BJ (cell line): ENCODE measurements at places on chromosomes 1 and 21.

DNA sequence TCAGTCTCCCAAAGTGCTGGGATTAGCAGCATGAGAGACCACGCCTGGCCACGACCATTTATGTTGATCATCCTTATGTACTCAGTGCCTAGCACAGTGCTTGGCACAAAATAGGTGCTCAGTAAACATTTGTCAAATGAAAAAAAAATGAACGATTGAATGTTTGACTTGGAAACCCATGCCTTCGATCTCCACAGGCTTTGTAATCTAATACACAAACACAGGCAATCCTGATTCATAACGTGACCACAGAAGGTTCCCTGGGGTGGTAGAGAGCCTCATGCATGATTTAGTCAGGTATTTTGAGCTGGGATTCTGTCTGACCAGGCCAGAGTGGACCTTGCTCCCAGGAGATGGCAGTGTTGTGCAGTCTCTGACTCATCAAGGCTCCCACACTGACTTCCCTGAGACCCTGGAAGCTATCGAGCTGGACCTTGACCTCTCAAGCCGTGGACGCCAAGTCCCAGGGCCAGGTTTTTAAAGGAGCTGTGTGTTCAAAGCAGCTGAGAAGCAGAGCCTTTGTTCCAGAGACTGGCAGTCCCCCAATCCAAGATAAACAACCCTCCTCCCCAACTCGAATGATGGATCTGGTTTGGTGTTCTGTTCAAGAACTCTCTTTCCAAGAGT is 81.1 kb downstream of the PGM1 start:
- no peak for DNase-seq

GRCh38 chr1:15381805-15382204 is 27.9 kb upstream of the EFHD2 start:
- DNase-seq = no peak

GRCh38 chr1:227391211-227391610 is 72.9 kb upstream of the CDC42BPA start:
- DNase-seq = no peak

DNA sequence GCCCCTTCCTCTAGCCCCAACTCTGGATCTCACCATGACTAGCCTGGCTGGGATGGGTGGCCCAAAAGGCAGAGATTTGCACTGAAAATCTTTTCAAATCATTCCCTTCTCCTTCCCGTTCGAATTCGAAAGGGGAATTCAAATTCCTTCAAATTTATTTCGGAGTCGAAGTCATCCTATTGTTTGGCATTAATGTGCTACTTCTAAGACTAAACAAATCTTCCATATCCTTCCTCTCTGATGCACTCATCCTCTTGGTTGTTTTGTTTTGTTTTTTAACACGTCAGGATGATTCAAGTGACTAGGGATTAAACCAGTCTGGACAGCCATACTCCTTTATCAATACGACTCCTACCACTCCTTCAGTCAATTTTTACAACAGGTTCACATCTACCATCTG is 95.5 kb upstream of the SGIP1 start:
- no peak for DNase-seq

DNA sequence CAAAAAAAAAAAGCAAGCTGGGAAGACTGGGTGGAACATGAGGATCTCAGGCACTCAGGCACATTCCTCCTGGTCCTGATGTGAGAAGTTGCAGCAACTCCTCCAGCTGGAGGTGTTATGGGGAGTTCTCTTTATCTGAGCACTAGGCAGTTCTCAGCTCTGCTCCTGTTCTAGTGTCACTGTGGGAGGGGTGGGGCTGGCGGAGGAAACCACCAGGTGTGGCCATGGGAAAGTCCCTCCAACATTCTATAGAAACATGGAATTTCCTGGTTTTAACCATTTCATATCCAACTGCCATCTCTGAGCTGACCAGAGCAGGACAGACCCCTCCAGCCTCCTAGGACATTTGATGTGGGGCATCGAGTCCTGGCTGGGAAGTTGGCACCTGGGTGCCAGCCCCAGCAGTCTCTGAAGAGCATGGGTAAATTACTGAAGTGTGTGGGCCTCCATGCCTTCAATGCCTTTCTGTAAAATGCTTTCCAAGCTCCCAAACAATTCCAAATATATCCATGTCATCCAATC is 804 bp upstream of the IKBKE start:
- DNase-seq = no peak

- no peak for DNase-seq
Observed at GRCh38 chr1:44120398-44120949, 1.9 kb downstream of the KLF17 start.

GRCh38 chr1:155691992-155692528 is 3.2 kb downstream of the DAP3 start:
- no peak for DNase-seq

DNA sequence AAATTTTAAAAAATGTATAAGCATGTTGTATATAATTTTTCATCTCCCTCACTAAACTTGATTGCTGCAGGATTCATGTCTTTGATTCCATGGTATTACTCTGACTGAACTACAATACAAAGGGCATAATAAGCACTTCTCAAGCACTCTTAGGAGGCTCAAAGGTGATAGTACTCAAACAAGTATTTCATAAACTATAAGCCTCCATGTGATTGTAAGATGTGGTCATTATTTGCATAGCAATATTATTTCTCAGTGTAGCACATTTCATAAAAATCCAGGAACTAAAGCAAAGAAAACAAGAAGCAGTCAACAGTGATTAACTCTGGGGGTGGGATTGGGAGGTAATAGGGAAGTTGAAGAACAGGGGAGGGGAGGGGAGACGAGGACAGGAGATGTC is 106.2 kb upstream of the DPT start:
- no peak for DNase-seq

GRCh38 chr1:200737647-200738291 is 924 bp upstream of the CAMSAP2 start:
- no peak for DNase-seq

- no peak for DNase-seq
Observed at GRCh38 chr1:61253059-61253735, 170.8 kb downstream of the NFIA start.

DNA sequence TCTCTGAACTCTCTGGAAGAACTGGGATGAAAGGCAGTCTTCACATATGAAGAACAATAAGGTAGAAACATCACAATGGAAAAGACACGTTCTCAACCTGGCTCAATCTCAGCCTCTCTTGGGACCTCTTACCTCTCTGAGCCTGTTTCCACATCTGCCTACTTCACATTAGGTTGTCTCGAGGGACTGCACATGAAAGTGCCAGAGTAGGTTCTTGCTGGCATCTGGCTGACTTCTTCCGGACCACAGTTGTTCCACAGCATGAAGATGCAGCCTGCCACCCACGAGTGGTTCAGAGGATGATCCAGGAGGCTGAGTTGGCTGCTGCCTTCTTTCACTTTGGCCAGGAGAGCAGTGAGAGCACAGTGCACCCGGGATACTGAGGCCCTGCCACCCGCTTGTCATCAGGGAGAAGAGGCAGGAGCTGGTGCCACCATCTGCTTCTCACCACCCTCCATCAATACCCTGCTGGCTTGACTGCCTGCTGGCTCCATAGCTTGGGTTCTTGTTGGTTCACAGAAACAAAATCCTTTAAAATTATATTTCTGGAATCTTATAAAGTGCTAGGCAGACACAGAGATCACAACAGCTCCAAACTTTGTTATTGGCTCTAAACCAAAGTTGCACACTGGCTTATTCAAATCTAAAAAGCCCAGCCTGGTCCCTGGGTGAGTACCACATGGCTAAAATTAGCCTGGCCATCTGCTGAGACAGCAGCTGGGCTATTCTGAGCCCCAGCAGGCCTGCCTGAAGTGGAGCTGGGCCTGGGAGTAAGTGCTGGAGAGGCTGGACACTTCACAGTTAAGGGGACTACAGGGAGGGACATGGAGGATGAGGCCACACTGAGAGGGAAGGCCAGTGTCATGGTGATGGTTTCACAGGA is 46.9 kb upstream of the LIN9 start:
- DNase-seq = no peak

GRCh38 chr1:85224295-85224694 is 23.5 kb upstream of the SYDE2 start:
- DNase-seq = no peak

GRCh38 chr21:29649406-29649814 is 290.4 kb downstream of the GRIK1 start:
- DNase-seq = no peak
